Activated CD4-positive, CD25-positive, alpha-beta regulatory T cell treated with anti-CD3 and anti-CD28 coated beads, Interleukin-2, amount 50 U/mL, for 16 hours (primary cell): ENCODE measurements at places on chromosomes 4 and X.

- no peak for DNase-seq
These were observed 868.0 kb downstream of the FAT4 start for GRCh38 chr4:126182786-126183185.

GRCh38 chr4:42277291-42277690 lies 120.0 kb upstream of the SHISA3 start:
- no peak for DNase-seq

DNA sequence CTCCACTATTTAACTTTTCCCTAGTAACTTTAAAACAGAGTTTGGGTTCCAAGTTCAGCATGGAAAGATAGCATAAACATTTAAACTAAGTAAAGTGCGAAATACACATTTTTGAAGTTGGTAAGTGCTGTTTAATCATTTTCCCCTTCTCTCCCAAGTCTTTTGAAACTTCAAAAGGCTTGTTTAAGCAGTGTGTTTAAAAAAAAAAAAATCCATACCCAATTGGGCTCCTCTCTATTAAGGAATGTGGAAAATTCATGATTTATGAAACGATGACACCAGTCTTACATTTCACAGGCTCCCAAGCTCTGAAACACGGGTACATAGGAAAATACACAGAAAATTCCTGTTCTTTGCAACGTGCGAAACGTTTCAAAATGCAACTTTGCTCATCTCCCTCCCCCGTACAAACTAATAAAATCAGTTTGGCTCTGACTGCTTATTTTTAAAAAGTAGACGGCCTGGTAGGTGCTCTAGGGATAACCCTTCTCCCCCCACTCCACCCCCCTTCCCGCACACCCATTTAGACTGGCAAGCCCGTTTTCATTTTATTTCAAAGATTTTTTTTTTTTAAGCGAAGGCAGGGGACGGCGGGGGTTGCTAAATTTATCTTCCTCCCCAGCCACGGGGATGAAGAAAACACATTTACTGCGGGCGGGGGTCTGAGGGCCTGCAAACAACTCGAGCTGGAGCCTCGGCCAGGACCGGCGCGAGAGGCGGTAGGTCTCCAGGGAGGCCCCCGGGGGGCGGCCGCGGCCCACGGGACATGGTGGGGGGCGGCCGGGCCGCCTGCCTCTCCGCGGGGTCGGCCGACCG lies 786 bp upstream of the ZFX start:
- DNase-seq = no peak

DNA sequence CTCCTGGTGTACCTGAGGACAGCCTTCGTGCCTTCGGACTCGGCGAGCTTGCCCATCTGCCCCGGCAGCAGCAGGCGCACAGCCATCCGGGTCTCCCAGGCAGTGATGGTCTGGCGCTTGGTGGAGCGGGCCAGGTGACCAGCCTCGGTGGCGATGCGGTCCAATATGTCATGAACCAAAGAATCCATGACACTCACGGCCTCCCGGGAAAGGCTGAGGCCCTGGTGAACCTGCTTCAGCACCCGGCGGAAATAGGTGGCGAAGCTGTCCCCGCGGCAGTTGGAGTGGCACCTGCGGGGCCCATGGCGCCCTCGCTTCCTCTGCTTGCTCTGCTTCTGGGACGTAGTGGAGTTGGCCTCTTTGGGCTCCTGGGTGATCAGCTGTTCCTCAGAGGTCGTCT lies 350 bp downstream of the H2BW1 start:
- DNase-seq = no peak
